ENCODE measurements at places on chromosomes 11 and 22. TPM values are rescaled to one million over a fixed set of nuclear protein-coding genes. Genes with fewer than 3 reads are reported as not detected.

DNA sequence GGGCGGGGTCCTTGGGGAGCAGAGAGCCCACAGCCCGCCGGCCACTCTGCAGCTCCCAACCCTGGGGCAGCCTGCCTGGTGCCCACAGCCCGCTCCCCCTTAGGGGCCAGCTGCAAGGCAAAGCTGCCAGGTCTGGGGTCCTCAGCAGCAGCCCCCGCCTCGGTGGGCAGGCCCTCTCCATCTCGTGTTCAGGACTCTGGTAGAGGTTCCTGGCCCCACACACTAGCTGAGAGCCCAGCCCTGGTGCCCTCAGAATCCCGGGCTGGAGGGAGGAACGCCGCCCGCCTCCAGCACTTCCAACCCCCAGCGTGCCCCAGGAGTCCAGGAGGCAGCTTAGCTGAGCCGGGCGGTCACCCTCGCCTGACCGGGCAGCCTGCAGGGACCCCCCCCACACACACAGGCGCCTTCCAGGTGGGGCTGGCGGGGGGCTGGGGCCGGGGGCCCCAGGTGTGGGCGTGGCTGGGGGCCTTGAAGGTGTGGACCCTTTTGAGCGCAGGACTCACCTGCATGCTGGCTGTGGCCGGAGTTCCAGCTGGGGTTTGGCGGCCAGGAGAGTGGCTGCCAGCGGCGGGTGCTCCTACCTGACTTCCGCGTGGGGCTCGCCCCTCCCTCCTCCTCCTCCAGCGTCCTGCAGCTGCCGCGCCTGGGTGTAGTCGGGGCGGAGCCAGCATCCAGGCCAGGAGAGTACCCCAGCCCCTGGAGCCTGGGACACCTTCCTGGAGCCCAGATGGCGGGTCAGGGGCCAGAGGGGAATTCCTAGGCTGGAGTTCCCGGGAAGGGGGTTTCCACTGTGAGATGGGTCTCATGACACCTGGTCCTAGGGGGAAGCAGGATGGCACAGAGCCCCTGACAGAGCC lies at the start of gene ANO9:
Gene ANO9, minus strand, starts transcription at position 594 of the 857 bp plus-strand sequence. Its CDS starts 85 bp downstream, at position 509.
- ATAC-seq: peak; percentile 64

The CCDC116 gene
- total RNA-seq: not detected

The CNIH2 gene
- 0.52 TPM for total RNA-seq

GRCh38 chr11:63998558-63999348 lies 12.5 kb downstream of the OTUB1 start:
- peak; percentile 70 for ATAC-seq

GRCh38 chr22:42397332-42398249 lies 34.6 kb downstream of the NFAM1 start:
- ATAC-seq: peak; percentile 28

DNA sequence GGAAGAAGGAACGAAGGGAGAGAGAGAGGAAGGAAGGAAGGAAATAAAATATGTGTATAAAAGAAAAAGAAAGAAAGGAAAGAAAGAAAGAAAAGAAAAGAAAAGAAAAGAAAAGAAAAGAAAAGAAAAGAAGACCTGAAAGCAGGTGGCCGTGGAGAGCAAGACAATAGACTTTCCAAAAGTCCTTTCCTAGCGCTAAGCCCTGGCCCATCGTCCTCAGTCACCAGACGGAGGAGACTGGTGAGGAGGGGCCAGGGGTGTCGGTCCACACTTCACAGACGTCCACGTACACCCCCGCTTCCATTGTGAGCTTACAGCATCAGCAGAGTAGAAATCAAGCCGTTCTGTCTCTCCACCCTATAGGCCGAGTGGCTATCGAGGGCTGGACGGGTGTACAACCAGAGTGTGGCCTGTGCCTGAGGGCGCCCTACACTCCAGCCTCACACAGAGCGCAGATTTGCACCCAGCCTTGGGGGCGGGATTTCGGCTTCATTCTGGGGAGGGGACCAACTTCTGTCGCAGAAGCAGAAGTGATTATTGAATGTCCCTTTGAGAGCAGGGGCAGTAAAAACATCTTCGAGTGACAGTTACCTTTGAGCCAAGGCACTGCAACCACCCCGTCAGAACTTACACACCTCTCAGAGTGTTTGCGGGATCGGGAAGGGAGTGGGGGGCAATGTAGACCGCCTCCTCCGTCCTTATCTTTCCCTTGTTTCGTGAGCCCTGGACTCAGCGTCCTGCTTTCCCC lies 2.0 kb upstream of the BSX start:
- no peak for ATAC-seq

GRCh38 chr11:93512073-93512475 lies 31.1 kb downstream of the SMCO4 start:
- no peak for ATAC-seq

The SOX10 gene
- 0.44 TPM for total RNA-seq

DNA sequence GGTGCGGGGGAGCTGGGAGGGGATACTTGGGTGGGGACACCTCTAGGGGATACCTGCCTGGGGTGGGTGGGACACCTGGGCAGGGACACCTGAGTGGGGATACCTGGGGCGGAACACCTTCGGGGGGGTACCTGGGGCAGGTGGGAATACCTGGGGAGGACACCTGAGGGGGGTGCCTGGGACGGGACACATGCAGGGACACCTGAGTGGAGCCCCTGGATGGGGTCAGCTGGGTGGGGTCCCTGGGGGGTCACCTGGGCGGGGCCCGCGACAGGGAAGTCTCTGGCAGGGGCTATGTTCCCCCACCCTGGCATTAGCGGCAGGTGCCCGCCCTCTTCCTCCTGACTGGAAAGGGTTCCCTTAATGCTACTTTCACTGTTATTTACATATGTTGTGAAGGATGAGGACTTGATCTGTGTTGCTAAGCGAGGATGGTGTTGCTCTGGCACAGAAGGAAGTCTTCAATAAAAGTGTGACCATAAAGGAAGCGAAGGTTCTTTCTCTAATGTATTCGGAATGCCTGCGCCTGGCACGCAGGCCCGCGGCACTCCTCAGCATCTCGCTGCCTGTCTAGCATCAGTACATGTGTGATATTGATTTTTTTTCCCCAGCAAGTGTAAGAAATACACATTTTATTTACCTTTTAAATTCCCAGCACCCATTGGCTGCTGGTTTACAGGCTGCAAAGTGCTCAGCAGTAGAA lies 801.7 kb downstream of the BRD1 start:
- ATAC-seq: no peak

GRCh38 chr11:61198361-61198760 lies 5.0 kb upstream of the PGA3 start:
- ATAC-seq: no peak

DNA sequence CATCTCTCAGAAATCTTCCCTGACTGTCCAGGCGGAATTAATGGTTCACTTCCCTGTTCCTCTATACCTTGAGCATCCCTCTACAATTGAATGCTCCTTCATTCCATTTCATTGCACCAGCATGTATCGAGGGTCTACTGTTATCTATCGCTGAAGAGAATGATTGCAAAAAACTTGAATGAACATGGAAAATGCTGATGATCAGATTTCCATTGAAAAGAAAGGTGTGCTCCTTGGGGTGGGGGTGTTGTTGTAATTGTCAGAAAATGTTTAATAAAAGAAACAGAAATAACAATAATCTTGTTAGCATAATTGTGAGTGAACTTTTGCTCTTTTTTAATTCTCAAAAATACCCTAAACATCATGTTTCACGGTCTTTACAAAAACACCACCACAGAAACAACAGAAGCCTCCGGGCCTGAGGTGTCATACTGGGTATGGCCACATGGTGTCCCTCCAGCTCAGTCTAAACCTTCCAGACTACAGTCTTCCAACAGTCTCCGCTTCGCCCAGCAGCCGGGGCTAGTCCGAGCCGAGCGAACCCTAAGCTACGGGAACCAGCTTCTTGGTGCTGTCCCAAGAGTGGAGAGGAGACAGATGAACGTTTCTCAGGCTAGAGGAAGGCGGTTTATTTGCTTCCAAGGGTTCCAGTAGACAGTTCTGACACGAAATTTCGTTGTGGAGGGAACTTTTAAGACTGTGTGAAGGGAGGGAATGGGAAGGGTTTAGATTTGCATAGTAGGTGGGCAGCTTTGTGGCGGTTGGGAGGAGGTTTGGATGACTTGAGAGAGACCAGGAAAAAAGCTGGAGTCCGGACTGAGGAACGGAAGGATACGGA lies 75.8 kb upstream of the ZBED5 start:
- ATAC-seq: peak; percentile 95

DNA sequence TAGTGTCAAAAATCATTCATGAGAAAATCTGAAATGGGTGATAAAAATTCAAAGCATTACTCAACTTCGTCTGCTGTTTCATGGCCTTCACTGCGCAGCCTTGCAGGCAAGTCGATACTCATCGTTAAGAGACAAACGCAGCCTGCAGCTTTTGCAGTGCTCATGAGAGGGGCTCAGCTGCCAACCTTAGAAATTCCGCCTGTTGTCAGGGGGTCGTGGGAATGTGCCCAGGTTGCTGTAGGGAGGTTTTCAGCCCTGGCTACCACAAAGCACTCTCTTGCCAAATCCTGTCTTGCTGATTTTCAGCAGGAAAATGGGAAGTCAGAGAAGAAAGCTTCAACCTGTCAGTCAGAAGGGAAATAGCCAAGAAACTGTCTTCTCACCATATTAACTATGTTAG lies 25.4 kb upstream of the GRAMD1B start:
- no peak for ATAC-seq

DNA sequence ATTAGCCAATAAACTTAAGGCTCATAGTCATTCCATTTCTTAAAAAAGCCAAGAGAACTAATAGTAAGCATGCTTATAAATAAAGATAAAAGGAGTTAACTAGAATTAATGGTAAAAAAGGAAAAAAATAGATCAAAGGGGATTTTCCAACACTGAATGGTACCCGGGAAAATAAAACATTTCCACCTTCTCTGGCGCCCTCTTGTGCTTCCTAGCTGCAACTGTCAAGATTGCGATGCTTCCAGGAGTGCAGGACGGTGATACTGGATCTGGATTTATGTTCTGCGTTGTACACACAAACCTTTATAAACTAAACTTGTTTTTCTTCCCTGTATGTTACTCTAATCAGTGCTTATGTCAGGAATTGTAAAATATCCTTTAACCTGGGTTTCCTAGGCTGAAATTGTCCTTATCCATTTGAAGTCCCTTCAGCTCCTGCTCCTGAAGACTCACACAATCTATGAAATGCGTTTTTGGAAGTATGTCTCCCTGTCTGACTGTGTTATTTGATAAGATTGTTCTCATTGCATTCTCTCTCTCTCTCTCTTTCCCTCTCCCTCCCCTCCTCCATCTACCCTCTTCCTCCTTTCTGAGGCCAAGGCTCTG lies 9.6 kb upstream of the HTATIP2 start:
- ATAC-seq: no peak

The EXPH5 gene
- total RNA-seq: 24.6 TPM

GRCh38 chr11:16454289-16454863 lies 98.0 kb upstream of the SOX6 start:
- ATAC-seq: no peak

The DGAT2 gene
- 12.4 TPM for total RNA-seq

Data from esophagus mucosa (tissue), 1 donor.